Left renal pelvis (tissue), 4 donors: ENCODE measurements at places on chromosomes 2 and 18.

- no peak for DNase-seq
Observed at GRCh38 chr2:36613801-36614200, 15.8 kb upstream of the FEZ2 start.

DNA sequence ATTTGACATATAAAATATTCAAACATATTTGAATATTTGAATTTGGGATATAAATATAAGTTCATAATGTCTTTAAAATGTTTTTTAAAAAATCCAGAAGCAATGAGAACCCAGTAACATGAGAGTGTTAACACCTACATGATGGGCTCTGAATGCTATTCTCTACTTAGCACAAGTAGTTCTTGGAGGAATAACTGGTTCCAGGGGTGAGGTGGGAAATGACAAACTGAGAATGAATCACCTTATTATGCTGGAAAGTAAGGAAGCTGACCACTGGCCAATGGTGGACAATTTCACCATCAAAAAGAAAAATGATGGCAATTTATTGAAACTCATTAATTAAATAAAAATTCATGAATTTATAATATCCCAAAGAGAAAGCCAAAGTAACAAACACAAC is 79.6 kb upstream of the NABP1 start:
- DNase-seq: no peak

- DNase-seq: no peak
Observed at GRCh38 chr2:47485751-47486300, 82.9 kb downstream of the MSH2 start.

- no peak for DNase-seq
Observed at GRCh38 chr2:155830817-155831579, 501.5 kb downstream of the NR4A2 start.

DNA sequence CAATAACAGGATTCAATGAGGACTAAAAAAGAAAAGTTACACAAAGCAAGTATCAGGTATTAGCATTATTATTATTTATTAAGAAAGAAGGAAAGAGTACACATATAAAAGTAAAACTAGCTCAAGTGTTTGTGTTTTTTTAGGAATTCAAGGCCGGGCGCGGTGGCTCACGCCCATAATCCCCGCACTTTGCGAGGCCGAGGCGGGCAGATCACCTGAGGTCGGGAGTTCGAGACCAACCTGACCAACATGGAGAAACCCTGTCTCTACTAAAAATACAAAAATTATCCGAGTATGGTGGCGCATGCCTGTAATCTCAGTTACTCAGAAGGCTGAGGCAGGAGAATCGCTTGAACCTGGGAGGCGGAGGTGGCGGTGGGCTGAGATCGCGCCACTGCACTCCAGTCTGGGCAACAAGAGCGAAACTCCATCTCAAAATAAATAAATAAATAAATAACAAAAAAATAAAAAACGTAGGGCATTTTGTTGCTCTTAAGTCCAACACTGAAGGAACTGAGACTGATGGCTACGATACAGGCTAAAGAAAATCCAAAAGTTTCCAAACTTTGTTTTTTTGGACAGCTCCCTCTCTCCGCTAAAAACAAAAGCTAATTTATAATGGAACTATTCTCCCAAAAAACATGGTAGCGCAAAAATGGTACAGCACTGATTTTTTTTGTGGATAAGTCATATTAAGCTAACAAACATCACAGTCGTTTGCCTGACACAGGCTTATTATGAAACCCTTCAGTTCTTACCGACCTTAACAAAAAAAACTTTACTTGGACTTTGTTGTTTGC is 1.7 kb downstream of the TRAPPC8 start:
- DNase-seq: no peak

- DNase-seq: no peak
Observed at GRCh38 chr2:195407783-195408182, 249.2 kb upstream of the SLC39A10 start.

- no peak for DNase-seq
Observed at GRCh38 chr2:12732651-12733050, 15.9 kb downstream of the TRIB2 start.

DNA sequence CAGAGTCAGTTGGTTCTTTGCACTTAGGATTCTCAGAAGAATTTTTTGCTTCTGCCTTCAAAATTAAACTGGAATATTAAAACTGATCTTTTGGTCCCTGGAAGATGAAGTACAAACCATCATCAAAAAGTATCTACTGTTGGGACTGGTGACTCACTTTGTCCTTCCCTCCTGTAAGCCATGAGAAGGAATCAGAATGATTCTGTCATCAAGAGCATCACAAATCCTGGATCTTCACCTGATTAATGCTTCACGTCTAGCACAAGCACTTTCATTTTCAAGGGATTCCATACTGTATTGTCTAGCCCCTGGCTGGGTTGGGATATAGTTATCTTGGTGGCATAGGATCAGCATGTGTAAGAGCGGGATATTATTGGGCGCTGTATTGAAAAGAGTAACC is 69.3 kb upstream of the CYP1B1 start:
- no peak for DNase-seq

GRCh38 chr2:112075490-112076260 is 20.6 kb downstream of the TMEM87B start:
- DNase-seq: no peak

DNA sequence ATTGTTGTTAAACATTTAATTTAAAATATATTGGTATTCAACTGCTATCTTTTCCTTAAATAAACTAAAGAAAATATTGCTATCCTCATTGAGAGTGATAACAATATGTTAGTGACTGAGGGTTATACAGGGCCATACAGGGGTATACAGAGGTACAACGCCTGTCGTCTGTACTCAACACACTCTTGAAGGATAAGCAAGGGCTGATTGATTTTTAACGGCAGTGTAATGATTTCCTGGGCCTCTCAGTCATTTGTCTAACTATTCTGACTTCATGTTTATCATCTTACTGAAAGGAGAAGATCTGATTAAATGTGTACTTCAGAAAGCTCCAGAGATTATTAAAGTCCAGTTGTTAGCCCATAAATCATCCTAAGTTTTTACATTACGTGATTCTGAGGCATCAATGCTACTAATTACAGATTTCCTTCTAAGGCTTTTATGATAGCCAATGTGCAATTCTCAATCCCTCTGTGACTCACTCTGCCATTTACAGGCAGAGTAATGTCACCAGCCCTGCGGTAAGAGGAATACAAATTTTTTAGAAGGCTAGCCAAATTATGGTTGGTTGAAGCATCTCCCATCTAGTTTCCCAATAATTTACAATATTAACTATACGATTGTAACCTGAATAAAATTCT is 893.0 kb upstream of the CHAC2 start:
- DNase-seq: no peak

DNA sequence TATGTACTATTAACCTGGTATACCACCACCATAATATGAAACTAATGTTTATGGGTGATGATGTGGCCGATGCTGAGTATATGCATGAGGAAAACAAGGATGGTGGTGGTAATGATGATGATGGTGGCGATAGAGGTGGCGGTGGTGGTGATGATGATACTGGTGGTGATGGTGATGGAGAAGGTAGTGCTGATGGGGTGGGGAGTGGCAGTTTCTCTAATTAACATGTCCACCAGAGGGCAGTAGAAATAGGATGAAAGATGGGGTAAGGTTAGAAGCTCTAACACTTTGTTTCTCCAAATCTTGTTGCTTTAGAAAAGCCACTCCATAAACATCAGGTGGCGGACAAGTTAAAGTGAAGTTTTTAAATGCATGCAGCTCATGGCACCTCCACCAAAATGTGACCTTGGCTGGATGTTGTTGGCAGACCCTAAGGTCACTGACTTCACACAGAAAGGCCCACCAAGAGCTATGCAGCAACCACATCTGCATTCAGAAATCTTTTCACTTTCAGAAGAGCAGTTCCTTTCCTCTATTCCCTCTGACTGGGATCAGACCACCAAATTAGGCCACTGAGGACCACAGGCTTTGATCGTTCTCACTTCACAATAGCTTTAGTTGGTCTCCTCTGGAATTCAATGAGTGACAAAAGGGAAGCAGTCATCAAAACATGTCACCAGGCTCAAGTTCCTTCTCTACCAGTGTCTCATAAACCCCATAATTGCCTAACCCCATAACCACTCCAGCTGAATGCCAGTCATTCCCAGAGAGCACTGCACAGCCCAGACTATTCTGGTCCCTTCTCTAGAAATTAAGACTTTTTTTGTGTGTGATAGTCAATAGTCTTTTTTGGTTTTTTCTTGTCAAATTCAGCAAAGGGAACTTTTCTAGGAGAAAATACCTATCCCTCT is 7.5 kb upstream of the BCL11A start:
- DNase-seq: no peak

GRCh38 chr2:106562268-106563186 is 75.4 kb downstream of the CD8B2 start:
- DNase-seq: no peak

DNA sequence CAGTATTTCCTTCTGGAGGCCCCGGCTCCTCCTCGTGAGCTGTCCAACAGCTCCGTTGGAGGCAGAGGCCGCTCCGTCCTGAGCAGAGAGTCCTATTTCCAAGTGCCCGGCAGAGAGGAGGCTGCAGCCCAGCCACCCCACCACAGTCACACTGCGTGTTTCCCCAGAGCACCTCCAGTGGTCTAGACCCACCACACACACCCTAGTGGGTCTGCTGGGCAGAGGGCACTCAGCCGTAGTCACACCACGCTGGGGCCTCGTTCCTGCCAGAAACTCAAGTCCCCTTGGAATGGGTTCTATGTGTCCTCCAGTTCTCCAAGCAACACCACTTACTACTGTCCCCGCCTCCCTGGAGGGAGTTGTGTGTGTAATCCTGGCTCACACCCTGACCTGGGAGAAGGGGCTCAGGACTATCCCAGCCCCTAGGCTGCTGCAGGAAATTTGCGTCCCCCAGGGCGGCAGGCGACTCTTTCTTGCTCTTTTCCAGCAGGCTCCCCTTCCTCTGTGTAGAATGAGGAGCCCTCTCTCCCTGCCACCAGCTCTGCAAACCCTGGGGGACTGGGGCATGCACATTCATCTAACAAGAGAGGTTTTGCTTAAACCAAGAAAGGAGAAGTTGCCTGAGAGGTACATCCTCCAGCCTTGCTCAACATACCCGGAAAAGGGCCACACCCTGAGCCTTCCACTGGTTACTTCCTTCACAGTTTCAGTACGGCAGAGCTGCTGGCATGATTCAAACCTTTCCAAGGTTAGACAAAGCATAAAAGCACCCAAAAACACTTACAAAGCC is 114.1 kb downstream of the NDUFA10 start:
- no peak for DNase-seq

DNA sequence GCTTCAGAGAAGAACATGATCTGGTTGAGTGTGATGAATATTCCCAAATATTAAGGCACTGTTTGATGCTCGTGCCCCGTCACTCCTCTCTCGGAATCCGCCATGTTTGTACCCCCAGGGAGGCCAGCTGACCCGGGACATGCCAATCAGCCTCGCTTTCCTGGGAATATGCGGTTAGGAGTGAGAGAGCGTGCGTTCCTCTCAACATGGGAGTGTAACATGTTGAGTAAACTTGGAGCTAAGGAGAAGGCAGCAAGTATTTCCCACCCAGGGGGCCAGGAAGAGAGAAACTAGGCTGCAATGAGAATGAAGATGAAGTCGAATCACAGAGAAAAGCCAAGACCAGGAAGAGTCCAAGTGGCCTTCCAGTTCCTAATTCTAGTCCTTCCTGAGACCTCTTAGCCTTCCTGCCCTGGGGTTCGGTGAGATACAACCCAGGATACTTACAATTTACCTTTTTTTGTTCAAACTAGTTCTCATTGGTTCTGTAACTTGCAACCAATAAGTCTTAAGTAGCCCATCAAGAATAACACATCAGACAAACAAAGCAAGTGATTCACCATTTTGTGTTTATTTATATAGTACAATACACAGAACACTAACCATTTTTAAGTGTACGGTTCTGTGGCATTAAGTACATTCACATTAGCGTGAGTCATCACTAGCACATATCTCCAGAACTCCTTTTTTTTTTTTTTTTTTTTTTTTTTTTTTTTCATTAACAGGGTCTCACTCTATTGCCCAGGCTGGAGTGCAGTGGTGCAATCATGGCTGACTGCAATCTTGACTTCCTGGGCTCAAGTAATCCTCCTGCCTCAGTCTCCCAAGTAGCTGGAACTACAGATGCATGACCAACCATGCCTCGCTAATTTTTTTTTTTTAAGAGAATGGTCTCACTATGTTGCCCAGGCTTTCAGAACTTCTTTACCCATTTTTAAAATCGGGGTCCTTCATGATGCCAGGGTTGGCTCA is 36.4 kb upstream of the SLC1A4 start:
- DNase-seq: no peak

DNA sequence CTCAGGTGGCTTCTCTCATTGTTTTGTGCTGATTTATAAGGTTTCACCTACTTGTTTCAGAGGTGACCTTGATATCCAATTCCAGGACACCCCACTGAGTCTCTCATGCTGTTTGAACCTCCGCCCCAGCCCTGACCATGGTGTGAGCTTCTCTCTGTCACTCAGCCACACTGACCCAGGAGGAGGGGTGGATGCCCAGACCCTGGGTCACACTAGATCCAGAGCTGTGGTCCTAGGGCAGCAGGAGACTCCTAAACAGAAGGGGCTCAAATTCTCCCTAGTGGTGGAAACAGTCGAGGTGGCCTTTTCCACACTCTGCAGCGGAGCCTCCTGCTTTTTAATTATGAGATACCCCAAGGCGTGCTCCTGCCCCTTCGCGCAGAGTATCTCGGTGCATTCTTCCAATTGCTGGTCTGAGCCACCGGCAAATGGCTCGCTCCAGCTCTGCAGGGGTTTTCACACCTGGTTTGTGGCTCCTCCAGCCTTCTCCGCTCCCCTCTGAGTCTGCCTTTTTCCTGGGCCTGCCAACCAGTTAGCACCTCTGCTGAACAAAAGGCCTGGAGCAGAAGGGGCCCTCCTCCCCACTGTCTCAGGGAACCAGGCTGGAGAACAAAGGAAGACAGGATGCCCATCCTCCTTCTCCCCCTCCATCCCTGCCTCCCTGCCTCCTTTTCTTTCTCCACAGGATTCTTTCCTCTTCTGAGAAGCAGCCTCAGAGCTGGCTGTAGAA is 147.3 kb upstream of the SPRED2 start:
- no peak for DNase-seq

DNA sequence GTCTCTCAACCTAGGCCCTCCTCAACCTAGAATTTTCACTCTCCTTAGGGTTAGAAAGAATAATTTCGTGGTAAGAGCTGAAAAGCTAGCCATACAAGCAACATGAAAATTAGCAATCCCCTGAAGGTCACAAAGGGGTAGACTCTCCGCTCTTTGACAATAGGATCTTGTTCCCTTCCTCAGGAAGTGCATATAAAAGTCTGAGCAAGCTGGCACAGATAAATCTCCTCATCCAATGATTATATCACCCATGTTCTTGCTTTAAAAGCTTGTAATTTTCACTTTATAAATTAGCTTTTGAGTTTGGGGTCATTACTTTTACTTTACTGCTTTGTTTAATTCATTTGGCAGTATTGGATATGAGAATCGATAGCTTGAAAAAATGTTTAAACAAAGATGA is 852.3 kb upstream of the CRIM1 start:
- DNase-seq: no peak
